ENCODE measurements at places on chromosomes 3 and 15. TPM values are rescaled to one million over a fixed set of nuclear protein-coding genes. Genes with fewer than 3 reads are reported as not detected.

Gene NR2E3
- 0.25 TPM for total RNA-seq

Gene RETNLB
- total RNA-seq: not detected

Gene PIAS1
- total RNA-seq: 32.3 TPM

Gene TASOR
- 44.5 TPM for total RNA-seq

Gene TOPBP1
- total RNA-seq: 42.4 TPM

Gene MEGF11
- not detected for total RNA-seq

Gene RTP1
- not detected for total RNA-seq

Gene GABRA5
- not detected for total RNA-seq

Gene FMN1
- 0.29 TPM for total RNA-seq

Gene PPIP5K1
- total RNA-seq: 43.4 TPM

Gene LCTL
- not detected for total RNA-seq

Gene PLA2G4D
- not detected for total RNA-seq

Gene FBXO40
- total RNA-seq: not detected

Gene SERPINI2
- not detected for total RNA-seq

Gene DUOX1
- total RNA-seq: not detected

Gene PRR23A
- not detected for total RNA-seq

Gene SYNPR
- total RNA-seq: not detected

Gene FEZF2
- not detected for total RNA-seq

Gene P4HTM
- total RNA-seq: 26.9 TPM

Gene ACKR4
- total RNA-seq: 1.4 TPM

Gene DUT
- total RNA-seq: 135 TPM

Gene TM4SF1
- 559 TPM for total RNA-seq

Gene RHOV
- 0.18 TPM for total RNA-seq

Gene ST6GAL1
- 101 TPM for total RNA-seq

Gene LYZL4
- not detected for total RNA-seq

Gene PRSS50
- not detected for total RNA-seq

Gene P3H2
- total RNA-seq: 6.6 TPM

Gene GOLGA6L7
- total RNA-seq: not detected

Gene TMED3
- 105 TPM for total RNA-seq

Gene LTK
- 0.21 TPM for total RNA-seq

Gene LSAMP
- total RNA-seq: not detected

Gene FRMD4B
- total RNA-seq: 77.7 TPM

Gene CACNA2D3
- total RNA-seq: not detected

Gene NOP10
- total RNA-seq: 225 TPM

Gene ZMAT3
- 33.1 TPM for total RNA-seq

Gene MYZAP
- total RNA-seq: 8.1 TPM

Gene KNG1
- total RNA-seq: not detected

Gene CTXN2
- 0.14 TPM for total RNA-seq

Gene RARB
- 19.3 TPM for total RNA-seq

Gene GOLGA8K
- total RNA-seq: 3.8 TPM

Gene COPS2
- total RNA-seq: 79.3 TPM

Gene DPPA2
- total RNA-seq: not detected

Gene BTLA
- not detected for total RNA-seq

Gene P2RY1
- 1.7 TPM for total RNA-seq

Gene GHRL
- not detected for total RNA-seq

Gene SCN11A
- not detected for total RNA-seq

All from endothelial cell of umbilical vein (primary cell).